Naive thymus-derived CD4-positive, alpha-beta T cell (primary cell): ENCODE measurements at places on chromosomes 3 and 15. TPM values are rescaled to one million over a fixed set of nuclear protein-coding genes. Genes with fewer than 3 reads are reported as not detected.

GRCh38 chr3:99656624-99657023 is 18.2 kb downstream of the COL8A1 start:
- DNase-seq: no peak

- no peak for DNase-seq
Observed at GRCh38 chr3:14531856-14532395, 8.2 kb downstream of the GRIP2 start.

GRCh38 chr15:41291065-41291631 is 41.2 kb downstream of the OIP5 start:
- no peak for DNase-seq

GRCh38 chr3:54122324-54123002 is at the start of gene CACNA2D3:
TSS of gene CACNA2D3 (plus strand) at chr3:54122552.
- no peak for DNase-seq

DNA sequence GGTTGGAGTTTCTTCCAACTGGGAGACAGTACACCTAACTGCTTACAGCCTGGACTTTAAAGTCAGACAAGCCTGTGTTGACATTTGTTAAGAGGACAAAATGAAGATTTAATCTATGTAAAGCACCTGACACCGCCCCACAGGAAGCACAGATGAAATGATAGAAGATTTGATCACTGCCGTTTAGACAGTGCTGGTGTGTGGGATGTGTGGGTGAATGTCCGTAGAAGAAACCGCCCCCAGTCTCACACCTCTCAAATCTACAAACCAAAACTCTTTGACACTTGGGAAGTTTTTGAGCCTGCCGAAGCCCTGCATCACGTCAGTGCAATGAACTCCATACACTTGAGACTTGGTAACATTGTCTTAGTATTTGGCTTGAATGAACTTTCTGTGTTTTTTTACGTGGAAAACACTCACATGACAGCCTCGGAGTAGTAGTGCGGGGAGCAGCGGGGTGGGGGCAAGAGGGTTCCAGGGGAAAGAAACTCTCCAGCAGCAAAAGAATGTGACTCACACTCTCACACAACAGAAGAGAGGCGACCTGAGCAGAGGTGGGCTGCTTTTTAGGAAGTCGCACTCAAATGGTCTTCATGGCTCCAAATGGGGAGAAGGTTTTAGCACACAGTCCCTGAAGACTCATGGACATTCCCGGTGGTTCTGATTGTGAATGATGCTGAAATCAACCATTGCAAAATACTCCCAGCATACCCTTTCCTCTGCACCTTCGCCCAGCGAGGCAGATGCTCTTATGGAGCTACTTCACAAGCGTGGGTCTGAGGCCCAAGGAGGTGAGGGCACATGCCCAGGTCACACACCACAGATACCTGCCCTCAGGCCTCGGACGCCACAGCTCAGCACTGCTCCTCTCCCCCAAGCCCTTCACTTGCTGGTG is 79.2 kb downstream of the SRGAP3 start:
- peak; percentile 22 for DNase-seq

DNA sequence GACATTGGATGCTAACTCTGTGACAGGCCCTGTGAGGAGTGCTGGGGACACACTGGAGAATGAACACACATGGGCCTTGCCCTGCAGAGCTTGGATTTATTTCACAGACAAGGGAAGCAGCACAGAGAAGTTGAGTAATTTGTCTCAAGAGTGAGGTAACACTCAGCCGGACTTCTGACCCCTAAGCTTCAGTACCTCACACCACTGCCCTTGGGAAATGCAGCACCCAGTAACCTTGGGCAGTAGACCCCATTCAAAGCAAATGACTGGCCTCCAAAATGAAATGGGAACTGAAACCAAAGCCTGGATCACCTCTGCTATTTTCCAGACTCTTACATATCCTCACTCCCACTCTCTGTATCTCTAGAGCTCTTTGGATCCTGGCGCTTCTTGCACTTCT is 37.3 kb downstream of the RFT1 start:
- DNase-seq: no peak

DNA sequence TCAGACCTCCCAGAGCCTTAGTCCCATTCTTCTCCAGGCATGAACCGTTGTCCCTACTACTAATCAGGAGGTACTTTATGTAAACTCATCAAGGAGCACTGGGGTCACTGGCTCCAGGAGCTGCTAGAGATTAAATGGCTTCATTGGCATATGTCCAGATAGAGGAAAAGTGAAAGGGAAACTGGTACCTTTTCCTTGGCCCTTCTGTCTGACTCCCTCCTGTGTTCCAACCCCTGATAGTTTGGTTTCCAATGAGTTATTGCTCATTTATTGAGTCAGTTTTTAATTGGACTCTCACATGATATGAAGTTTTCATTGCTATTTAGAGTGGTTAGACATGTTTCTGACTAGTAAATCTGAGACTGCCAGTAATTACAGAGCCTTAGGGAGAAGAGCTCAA is 130.5 kb upstream of the BFSP2 start:
- no peak for DNase-seq

DNA sequence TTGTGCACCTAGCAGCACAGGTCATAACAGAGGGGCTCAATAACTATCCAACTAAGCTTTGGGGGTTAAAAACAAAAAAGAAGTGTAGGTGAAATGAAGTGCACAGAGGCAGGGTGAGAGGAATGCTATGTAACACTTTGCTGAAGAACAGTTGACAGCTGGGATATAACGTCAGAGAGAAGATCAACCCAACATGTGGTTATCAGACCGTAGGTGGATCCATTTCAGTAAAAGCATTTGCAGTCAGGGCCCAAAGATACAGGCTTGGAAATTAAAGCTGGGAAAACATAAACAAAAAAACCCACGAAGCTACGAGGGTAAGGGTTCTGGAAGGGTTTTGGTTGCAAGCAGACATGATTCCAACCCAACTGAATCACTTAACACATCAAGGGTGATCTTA is 377.5 kb upstream of the NR2F2 start:
- no peak for DNase-seq

DNA sequence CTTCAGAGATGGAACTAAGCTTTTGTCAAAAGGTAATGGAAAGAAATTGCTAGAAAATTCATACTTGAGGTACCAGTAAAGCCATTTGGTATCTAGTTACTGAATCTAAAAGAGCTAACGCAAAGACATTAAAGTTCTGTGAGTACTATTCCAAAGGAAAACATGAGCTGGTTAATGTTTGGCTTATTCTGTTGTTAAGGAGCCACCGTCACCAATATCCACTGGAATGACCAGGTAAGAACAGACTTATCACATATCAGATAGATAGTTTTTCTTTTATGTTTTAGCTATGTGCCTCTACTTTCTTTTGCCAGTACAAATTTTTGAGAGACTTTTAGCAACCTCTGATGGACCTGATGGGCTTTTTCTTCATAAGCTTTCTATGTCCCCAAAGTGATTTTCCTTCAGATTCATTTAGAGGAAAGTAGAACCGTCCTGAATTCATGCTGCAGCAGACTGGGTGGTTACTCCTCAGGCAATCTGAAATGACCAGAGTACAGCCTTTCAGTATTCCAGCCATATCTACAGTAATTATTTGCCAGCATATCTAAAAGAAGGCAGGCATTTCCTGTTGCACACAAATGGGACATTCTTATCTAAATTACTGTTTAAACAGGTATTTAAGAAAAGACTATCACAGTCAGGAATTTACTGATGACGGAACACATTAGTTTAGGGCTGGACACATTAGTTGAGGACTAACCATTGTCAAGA is 274.1 kb downstream of the MECOM start:
- no peak for DNase-seq

DNA sequence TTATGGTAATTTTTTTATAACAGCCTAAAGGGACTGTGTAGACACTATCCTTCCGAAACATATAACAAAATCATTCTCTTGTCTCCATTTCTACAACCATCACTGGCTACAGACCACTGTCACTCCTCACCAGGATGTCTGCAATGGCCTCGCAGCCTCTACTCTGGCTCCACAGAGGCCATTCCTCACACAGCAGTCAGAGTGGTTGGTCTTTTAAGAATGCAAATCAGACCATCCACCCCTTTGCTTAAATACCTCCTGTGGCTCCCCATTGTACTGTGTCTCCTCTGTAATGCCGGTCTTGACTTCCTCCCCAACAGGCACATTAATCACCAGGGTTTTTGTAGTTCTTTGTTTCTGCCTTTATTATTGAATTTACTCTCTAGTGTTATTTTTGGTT is 344.8 kb downstream of the ERC2 start:
- DNase-seq: no peak

DNA sequence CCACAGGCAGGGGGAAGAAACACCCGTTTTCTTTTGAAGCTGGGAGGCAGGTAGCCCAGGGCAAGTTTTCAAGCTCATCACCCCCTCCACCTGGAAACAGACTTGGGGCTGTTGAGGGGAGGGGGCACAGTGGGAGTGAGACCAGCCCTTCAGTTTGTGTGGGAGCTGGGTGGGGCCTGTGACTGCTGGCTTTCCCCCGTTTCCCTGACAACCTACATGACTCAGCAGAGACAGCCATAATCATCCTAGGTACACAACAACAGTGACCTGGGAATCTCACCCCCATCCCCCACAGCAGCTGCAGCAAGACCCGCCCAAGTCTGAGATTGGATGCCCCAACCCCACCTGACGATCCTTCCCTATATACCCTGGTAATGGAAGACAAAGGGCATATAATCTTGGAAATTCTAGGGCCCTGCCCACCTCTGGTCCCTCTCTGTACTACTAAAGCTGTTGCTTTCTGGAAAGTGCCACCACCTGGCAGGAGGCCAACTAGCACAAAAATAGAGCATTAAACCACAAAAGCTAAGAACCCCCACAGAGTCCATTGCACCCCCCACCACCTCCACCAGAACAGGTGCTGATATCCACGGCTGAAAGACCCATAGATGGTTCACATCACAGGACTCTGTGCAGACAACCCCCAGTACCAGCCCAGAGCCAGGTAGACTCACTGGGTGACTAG is 422.2 kb upstream of the SGO1 start:
- no peak for DNase-seq

GRCh38 chr3:183215591-183216202 is 37.4 kb upstream of the B3GNT5 start:
- no peak for DNase-seq

DNA sequence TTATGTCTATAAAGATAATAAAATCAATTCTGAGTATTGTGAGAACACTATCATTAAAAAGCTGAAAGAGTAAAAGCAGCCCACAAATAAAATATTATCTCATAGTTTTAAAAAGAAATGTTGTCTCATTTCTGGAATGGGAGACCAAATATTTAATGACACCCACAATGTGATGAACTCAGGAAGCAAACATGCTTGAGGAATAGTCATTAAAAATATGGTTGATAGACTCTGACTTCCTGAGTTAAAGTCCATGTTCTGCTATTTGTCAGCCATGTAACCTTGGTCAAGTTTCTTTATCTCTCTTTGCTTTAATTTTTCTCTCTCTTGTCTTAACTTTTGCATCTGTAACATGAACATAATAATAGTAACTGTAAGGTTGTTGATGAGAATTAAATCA is 35.5 kb upstream of the CHMP2B start:
- DNase-seq: no peak

- DNase-seq: no peak
Observed at GRCh38 chr3:136353461-136353860, 103.3 kb downstream of the PCCB start.

- DNase-seq: no peak
Observed at GRCh38 chr3:114308830-114309229, 15.0 kb downstream of the TIGIT start.

GRCh38 chr3:84439476-84439875 is 519.3 kb upstream of the CADM2 start:
- no peak for DNase-seq

- DNase-seq: no peak
Observed at GRCh38 chr15:69072906-69073305, 58.4 kb downstream of the NOX5 start.

- no peak for DNase-seq
Observed at GRCh38 chr3:31196881-31197364, 302.5 kb upstream of the GADL1 start.

GRCh38 chr3:72185549-72186399 is 400.8 kb upstream of the PROK2 start:
- peak; percentile 27 for DNase-seq

DNA sequence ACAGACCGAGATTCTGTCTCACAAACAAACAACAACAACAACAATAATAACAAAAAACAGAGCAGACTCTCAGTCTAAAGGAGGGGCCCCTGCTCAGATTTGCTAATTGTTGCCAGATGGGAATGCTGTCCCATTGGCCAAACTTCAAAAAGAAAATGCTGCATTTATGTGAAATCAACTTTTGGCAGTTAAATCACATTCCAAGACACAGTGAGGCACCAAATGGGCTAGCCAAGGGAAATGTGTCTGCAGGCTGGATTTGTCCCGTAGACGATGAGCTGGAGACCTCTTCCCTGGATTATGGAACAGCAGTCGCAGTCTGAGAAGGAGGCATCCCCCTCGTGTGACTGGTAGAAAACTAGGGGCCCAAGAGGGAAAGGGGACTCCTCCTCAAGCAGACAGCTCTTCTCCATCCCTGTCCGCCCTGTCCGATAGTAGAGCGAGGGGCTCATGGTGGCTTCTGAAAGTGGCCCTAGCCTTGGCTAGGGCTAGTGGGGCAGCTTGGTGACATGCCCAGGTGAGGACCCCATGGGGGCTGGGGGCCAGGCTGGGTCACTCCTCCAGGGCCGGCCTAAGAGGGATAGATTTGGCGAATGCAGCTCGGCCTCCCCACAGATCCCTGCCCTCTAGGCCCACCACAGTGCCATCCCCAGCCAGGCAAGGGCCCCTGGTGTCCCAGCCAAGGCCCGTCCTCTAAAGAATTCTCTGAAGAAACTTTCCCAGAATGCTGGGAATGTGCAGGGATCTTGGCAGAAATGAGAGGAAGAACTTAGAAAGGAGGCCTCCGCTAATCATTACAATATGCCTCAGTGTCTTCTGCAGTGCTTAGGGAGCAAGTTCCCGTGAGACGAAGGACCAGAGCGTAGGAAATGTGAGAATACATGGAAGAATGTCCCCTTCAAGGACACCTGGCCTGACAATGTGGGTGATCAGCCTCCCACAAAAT is 2.0 kb downstream of the SLC22A14 start:
- no peak for DNase-seq

- no peak for DNase-seq
Observed at GRCh38 chr3:113255100-113255853, 43.9 kb downstream of the BOC start.

KBTBD13 gene
- total RNA-seq: not detected

PLCL2 gene
- total RNA-seq: 77.0 TPM

FAM227B gene
- total RNA-seq: 3.7 and 4.7 TPM in 2 replicates

SIDT1 gene
- 32.1 and 32.8 TPM in 2 replicates for total RNA-seq

MRPL3 gene
- 37.4 TPM for total RNA-seq

ABI3BP gene
- total RNA-seq: not detected

EDEM1 gene
- 126 TPM in 2 replicates for total RNA-seq

CCDC39 gene
- not detected for total RNA-seq

COL7A1 gene
- total RNA-seq: 2.7 TPM

CHMP2B gene
- total RNA-seq: 21.4 and 22.5 TPM in 2 replicates
